ENCODE measurements at places on chromosomes 13 and 19.

DNA sequence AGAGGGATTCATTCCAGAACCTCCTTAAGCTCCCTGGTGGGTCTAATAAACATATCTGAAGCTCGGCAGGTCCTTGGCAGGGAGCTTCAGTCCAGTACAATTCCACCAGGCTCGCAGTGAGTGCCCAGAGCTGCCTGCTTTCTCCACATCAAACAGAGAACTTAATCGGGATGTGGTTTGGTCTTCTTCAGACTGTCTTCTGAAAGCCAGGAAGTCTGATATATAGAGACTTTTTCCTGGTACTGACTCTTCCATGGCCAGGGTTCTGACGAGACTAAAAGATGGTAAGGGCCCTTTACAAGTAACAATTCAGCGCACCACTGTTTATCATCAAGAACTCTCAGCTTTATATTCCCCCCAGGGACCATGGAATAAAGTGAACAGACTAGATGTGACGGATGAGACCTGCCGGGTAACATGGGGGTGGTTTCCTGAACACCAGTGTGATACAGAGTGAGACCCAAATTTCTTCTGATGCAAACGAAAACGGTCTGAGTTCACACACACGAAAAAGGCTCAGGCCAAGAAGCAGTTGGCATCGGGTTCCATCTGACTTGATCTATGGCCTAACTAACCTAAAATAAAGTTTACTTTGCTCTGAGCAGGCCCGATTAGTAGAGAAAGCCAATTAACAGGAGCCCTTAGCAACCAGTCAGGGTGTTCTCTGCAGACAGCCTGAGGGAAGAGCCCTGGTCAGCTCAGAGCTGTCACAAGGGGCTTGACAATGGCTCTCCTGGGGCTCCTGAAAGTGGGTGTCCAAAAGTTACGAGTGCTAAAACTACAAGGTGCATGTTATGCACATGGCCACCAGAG lies 29.0 kb downstream of the RANBP3 start:
- no peak for DNase-seq

GRCh38 chr13:74280093-74280794 lies 146.0 kb upstream of the KLF12 start:
- DNase-seq = no peak

DNA sequence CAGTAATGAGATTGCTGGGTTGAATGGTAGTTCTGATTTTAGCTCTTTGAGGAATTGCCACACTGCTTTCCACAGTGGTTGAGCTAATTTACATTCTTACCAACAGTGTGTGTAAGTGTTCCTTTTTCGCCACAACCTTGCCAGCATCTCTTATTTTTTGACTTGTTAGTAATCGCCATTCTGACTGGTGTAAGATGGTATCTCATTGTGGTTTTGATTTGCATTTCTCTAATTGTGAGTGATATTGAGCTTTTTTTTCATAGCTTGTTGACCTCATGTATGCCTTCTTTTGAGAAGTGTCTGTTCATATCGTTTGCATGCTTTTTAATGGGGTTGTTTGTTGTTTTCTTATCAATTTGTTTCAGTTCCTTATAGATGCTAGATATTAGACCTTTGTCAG lies 245.0 kb downstream of the MTUS2 start:
- no peak for DNase-seq

- no peak for DNase-seq
These were observed 46.5 kb downstream of the UTP14C start for GRCh38 chr13:52070929-52071523.

GRCh38 chr13:21516805-21517204 lies 57.7 kb upstream of the ZDHHC20 start:
- no peak for DNase-seq

DNA sequence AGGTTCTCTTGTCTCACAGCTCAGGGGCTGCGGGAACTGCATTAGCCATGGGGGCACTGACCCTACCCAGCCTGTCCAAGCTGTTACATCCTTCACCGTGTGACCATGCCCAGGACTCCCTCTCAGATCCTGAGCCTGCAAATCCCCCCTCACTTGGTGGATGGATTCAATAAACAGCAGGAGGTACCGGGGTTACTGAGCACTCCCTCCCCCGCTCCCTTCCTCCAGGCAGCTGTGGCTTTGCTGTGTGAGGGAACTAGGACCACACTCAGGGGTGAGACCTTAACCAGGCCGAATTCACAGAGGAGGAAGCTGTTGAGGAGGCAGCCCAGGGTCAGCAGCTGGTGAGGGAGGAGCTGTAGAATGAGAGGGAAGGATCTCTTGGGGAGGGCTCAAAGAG lies 27.0 kb upstream of the CEACAM1 start:
- no peak for DNase-seq

DNA sequence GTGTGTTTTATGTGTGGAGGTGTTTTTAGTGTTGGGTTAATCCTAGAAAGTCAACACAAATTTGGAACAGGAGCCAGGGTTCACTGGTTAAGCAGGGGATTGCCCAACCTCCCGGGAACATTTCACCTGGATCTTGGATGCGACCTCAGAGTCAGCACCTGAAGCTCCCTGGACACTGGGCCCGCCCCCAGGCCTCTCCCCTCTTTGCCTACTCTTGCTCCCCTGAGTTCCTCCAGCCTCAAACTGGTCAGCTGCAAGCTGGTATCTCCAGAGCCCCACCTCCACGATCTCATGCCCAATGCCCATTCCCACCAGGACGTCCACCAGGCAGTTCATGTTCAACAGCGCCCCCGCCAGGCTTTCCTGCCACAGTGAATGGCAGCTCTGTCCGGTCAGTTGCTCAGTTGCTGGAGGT lies 9.7 kb downstream of the HSD17B14 start:
- DNase-seq = no peak

All from mesothelial cell of epicardium (in vitro differentiated cells).